Vagina (tissue), 2 donors: ENCODE measurements at places on chromosomes 6 and 20.

- no peak for DNase-seq
Observed at GRCh38 chr6:111980971-111981840, 72.7 kb upstream of the CCN6 start.

DNA sequence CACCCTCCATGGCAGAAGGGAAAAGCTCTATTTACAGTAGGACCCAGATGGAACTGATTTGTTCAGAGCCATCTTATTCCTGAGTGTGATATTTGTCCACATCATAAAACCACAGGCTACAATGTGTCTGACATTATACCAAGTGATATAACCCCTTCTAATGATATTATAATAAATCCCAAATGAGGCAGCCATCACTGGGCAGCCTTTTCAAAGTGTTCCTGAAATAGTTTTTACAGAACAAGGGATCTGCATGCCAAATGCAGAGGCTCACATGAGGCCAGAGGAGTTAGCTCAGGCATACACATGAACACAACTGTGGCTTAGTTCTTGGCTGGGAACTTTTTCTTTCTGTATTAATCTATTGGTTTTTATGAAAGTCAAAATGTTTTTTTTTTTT, 207.7 kb downstream of the MAFB start:
- no peak for DNase-seq

GRCh38 chr6:110509617-110510241, 33.3 kb upstream of the SLC22A16 start:
- DNase-seq = no peak

DNA sequence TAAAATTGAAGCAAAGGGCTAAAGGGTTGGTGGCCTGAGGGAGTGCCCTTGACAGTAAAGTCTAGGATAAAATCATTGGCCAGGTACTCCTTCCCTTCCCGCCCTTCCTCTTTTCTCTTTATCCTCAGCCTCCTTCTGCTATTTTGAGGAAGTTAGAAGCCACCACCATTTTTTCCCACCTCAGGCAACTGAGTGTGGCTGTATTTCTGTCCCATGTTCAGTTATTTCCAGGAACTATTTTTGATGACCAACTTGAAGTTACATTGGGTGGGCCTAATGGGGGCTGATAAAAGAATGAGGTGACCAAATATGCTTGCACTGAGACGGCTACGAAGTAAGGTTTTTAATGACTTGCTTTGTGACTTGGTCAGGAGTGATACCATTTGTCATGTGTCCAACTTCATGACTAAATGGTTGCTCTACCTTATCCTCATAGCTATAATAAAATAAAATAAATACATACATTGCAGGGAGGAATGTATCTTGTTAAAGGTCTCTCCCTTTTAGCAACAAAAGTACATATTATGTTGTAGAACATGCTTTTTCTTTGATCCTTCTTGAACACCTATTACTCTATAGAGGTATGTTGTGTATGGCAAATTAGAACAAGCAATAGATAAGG, 12.0 kb downstream of the PTPN1 start:
- no peak for DNase-seq

- no peak for DNase-seq
Observed at GRCh38 chr20:46307139-46307998, 929 bp downstream of the CDH22 start.

GRCh38 chr6:39769012-39769411, 23.2 kb upstream of the DAAM2 start:
- DNase-seq = no peak

DNA sequence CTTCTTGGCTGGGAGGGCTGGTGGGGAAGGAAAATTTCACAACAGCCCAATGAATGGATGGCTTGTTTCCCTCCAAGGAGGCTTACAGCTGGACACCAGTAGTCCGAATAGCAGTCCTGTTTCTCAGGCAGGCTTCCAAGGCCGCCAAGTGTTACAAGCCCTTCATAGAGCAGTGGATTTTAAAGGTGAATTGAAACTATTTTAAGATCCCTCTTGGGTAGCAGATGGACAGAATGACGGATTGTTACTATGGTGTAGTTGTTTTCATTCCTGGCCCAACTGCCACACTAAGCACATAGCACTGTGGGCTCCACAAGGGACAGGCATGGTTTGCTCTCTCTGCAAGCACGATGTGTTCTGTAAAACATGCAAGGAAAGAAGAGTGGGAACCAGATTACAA, 203.3 kb upstream of the TAB2 start:
- no peak for DNase-seq

DNA sequence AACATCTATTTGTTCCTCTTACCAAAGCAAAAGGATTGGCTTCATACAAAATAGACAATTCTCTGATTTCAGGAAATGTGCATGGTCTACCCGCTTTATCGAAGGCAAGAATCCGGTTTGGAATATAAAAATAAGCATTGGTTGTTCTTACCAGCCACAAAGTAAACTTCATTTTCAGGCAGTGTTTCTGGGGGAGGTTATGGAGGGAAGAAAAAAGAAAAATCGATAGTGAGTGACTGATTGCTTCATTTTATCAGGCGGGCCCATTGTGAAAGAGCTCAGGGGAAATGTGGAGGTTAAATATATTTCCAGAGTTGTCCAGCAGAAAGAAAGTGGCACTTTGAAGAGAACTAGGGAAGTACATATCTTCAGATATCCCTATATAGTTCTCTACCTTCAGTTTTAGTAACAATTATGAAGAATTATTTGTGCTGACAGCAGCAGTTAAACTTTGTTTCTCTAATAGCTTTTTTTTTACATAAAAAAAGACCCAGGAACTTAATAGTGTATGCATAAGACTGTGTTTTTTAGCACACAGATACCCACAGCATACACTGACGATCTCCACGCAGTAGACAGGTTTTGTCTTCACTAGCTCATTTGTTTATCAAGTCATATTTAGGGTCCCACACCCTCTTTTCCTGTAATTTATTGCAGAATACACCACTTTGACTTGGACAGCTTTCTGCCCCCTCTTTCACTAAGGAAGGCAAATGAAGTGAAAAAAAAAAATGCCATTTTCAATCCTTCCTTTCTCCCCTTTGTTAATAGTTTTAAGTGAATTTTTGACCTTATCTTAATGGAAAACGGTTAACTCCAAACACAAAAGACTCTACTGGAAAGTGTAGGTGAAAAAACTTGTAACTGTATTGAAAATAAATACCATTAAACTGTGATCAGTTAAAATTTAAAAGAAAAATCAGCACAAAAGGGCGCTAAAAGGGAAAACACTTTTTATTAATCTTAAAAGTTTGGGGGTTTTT, 2.9 kb downstream of the POU3F2 start:
- no peak for DNase-seq

- DNase-seq = no peak
Observed at GRCh38 chr20:7776148-7776547, 164.1 kb downstream of the HAO1 start.

- DNase-seq = no peak
Observed at GRCh38 chr6:163529605-163530004, 115.1 kb downstream of the QKI start.

DNA sequence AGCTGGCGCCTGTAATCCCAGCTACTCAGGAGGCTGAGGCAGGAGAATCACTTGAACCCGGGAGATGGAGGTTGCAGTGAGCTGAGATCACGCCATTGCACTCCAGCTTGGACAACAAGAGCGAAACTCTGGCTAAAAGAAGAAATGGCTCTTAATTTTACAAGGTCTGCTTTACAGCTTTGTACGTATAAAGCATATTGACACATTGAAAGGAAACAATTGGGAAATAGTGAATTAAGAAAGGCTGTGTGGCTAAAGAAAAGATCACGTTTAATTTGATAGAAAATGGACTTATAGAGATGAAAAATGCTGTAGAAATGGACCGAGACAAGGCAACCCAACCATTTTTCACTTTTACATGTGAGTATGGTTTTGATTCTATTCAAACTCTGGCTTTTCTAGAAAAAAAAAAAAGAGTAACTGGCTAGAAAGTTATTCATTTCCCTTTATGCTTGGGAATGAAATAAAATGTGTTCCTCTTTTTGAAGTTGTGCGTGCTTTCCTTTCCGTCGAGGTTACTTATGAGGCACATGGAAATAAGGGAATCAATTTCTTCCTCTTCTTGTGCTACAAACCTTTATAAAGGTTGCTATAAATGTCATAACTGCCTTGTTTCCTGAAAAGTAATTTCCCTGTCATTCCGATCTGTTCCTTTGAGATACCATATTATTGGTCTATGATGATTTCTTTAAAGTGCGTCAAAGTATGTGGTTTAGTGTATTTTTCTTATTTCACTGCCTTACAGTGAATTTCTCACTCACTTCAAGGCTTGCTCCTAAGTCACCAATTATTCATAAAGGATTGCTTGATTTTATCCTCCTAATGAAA, 29.4 kb downstream of the PFDN4 start:
- no peak for DNase-seq

- DNase-seq = no peak
Observed at GRCh38 chr20:64271636-64272035, 16.1 kb downstream of the PCMTD2 start.

GRCh38 chr20:41044409-41045062, 15.9 kb downstream of the TOP1 start:
- no peak for DNase-seq

DNA sequence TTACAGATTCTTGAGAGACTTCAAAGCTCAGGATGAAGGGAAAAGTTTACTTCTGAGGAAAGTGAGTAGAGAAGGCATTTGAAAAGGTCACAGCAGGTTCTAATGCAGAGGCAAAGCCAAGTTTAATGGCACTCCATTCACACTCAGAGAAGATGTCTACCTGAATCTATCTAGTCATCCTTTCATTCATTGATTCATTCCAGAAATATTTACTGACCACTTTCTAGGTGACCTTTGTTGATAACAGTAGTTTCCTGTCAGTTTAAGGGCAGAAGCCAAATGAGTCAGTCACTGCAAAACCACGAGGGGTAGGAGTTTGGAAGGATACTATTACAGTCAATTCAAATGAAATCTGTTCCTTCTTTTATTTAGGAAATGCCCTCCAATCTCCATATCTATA, 30.8 kb downstream of the FBXO5 start:
- DNase-seq = no peak

- DNase-seq = no peak
Observed at GRCh38 chr20:60999250-60999649, 252.8 kb upstream of the CDH4 start.

DNA sequence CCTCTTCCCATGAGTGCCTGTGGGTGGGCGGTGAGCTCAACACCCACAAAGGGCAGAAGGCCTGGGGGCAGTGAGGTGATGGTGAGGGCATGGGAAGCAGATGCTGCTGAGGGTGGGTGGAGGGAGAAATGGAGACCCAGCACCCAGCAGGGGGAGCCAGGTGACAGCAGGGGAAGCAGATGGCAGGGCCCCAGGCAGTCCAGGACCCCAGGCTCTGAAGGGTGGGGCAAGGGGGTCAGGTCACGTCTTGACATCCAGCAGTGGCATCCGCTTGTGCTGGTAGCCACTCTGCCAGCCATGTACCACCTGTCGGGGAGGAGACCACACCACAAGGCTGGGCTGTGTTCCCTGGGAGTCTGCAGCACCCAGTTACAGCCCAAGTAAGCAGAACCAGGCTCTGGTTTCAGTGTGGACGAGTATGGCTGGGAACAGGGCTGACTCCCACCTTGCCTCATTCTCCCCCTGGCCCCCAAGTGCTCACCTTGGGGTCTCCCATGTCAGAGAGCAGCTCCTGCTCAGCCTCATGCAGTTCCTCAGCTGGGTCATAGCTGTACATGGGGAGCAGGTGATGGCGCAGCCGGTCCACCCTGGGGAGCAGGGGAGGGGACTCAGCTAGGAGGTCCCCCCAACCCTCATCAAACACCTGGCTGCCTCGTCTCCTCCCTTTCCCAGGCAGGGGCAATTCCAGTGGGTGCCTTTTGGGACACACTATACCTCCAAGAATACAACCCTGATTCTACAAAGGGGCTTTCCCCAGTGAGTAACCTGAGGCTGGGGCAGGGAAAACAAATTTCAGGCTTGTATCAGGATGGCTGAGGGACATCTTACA, 2.0 kb downstream of the SMIM29 start:
- no peak for DNase-seq

DNA sequence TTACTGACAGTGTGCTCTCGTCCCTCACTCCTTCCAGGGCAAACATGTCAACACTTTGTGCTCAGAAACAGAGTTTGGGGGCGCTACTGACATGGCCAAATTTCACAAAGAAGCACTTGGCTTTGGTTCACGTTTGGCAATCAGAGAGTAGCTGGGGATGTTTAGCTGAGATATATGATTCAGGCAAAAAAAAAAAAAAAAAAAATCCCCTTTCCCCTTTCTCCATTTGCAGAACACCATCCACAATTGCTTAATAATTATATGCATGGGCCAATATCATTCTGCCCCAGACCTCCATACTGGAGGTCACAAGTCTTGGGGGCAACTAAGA, 128.4 kb upstream of the ADGRF1 start:
- no peak for DNase-seq

DNA sequence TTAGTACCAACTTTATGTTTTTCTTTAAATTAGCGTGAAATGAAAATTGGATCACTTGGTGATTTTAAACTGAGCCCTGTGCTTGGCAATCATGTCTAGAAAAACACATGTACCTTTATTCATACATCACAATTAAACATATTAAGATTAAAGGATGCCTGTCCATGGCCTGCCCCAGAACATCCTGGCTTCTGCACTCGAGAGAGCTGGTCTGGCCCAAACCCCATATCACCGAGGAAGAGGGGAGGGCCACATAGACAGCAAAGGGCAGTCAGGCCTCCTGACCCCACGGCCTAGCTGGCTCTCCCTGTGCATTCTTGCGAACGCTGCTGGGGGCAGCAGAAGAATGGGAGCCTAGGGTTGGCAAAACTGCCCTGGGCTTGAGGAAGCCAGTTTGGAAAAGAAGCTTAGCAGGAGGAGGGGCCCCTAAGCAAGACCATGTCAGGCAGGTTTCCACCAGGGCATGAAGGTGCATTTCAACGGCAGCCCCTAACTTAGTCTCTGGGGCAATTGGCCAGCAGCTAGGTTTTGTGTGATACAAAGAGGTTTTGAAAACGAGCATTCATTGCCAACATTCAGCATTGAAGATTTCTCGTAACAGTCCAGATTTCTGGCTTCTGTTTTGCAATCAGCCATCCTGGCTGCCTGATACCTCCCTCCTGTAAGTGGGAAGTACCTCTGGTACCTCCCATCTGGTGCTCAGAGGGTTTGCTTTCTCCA, 8.6 kb downstream of the BPIFB3 start:
- DNase-seq = no peak

GRCh38 chr20:36144336-36144735, 10.2 kb upstream of the EPB41L1 start:
- no peak for DNase-seq

DNA sequence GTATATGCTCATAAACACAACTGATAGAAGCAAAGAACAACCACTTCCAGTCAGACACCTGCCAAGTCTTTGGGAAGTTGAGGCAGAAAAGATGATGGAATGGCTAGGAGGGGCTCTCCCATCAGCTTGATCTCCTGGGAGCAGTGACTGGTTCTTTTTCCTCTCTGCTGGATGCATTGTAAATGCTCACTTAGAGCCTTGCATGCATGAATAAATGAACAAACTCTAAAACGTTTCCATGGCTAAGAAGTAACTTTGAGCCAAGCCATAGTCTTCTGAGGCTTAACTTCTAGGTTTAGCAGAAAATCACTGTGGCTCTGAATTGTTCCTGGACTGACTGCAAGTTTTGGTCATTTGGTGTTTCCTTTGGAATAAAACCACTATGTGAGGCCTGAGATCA, 166.4 kb upstream of the CITED2 start:
- no peak for DNase-seq

GRCh38 chr20:3557237-3557785, 86.5 kb downstream of the ATRN start:
- no peak for DNase-seq
